ENCODE measurements at places on chromosomes 1 and 21.

DNA sequence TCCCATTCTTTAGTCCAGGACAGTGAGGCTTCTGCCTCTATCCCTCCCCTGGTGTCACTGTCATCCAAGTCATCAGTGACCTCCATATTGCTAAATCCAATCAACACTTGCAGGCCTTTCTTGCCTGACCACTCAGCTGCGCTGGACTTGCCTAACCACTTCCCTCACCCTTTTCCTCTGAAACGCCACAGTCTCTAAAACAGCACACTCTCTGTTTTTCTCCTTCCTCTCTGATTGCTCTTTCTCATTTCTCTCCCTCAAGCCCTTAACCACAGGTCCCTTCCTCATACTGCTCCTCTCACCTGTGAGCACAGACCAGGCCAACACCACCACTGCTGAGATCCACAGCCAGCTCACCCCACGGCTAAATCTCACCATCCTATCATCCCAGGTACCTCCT, 17.5 kb downstream of the TAL1 start:
- no peak for DNase-seq

DNA sequence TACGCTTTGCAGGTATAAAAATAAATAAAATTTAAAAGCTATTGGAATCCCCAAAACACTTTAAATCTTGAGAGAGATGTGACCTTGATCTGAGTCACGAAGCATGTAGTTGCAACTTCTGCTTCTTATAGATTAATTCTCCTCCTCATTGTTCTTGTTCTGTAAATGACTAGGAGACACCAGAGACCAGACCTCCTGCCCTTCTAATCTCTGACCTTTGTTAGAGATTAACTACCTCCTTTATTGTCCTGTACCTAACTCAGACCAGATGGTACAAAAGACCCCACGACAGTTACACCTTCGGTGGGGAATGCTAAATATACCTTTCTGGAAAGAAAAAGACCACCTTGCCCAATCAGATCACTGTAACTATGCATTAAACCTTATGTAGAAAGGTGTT, 76.9 kb upstream of the NEK2 start:
- no peak for DNase-seq

DNA sequence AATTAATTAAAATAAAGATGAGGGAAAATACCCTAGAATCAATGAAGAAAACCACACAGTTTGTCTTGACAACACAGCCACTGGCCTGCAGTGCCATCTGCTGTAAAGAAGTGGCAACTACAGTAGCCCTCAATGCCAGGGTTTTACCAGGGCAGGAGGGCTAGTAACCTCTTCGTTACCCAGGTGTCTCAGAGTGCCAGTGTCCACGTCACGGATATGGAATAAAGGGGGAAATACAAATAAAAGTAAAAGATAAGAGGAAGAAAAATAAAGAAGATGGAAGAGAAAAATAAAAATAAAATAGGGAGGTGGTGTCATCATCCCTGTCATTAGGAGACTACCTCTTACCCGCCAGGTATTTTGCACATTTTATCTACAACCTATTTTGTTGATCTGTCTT, 14.2 kb upstream of the SLC44A3 start:
- no peak for DNase-seq

GRCh38 chr1:62311473-62311943, 7.7 kb downstream of the KANK4 start:
- DNase-seq: no peak

- no peak for DNase-seq
These were observed 756 bp upstream of the SLC25A44 start for GRCh38 chr1:156193208-156193487.

- DNase-seq: no peak
These were observed 140.2 kb downstream of the MIS18A start for GRCh38 chr21:32138658-32139057.

Measured in RWPE2 (cell line).